Stimulated activated CD8-positive, alpha-beta memory T cell treated with anti-CD3 and anti-CD28 coated beads, Interleukin-4, amount 100 ng/mL, for 1 hour (primary cell): ENCODE measurements at places on chromosomes 12 and 14.

DNA sequence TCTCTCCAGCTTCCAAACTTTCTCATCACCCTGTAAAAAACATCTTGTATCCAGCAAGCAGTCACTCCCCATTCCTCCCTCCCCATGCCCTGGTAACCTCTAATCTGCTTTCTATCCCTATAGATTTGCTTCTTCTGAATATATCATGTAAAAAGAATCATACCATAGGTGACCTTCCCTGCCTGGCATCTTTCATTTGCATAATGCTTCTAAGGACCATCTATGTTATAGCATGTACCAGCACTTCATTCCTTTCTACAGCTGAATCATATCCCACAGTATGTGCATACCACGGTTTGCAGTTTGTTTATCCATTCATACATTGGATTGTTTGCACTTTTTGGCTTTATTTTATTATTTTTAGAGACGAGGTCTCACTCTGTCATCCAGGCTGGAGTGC, 22.9 kb upstream of the VPS37B start:
- DNase-seq, result no peak

DNA sequence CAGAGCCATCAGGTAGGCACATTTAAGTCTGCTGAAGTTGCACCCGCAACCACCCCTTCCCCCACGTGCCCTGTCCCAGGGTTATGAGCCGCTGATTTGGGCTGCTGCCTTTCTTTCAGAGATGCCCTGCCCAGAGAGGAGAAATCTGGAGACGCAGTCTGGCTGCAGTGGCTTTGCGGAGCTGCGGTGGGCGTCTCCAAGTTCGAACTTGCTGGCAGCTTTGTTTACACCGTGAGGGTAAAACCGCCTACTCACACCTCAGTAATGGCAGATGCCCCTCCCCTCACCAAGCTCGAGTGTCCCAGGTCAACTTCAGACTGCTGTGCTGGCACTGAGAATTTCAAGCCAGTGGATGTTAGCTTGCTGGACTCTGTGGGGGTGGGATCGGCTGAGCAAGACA, 14.7 kb downstream of the PTCSC3 start:
- no peak for DNase-seq

DNA sequence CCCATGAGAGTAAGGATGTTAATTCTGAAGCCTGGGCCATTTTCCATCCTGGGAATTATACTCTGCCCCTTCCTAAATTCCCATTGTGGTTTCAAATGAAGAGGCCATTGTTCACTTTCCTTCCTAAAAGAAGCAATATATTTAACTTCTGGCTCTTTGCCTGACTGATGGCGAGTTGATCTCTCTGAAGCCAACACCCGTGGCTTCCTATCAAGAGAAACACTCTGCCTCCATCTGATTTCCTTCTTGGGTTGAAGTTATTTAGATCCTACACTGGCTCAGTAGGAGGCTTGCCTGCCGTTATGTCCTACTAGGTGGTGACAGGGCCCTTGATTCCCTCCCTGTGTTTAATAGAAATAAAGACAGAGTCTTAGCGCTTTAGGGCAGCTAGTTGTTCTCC, 97.4 kb downstream of the PRKCH start:
- no peak for DNase-seq

GRCh38 chr14:96889091-96889490, 91.9 kb downstream of the VRK1 start:
- no peak for DNase-seq

DNA sequence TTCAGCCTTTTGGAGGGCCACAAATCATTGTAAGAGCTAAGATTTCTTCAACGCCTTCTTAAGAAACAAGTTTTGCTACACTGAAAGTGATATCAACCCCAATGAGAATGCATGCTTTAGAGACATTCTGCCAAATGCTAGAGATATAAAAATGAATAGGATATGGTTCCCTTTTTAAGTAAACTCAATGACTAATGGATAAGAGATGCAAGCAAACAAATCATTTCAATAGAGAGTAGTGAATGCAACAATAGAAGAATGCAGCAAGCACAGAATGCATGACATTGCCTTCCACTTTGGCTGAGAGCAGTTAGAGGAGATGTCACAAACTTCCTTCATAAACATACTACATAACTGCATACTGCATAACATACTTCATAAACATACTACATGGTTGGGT, 116.4 kb downstream of the PDZRN4 start:
- DNase-seq, result no peak

DNA sequence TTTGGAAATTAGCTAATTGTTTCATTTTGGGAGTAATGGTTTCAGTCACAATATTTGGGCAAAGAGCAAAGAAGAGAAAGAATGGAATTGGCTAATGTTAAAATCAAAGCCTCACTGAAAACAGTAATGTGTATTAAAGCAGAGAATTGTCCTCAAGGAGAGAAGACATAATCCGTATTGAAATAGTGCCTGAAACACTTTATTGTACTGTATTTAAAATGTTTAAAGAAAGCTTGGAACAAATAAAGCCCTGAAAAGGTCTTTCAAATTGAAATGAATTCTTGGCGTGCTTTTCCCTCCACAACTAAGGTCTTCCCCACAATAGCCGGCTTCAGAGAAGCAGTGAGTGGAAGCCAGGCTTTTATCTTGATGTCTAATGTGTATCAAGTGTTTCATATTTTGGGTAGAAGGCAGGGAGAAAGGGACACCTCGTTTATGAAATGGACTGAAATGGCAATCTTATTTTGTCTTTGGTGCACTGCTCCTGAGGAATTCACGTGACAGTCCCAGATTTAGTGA, 212.9 kb upstream of the CRY1 start:
- DNase-seq, result no peak

DNA sequence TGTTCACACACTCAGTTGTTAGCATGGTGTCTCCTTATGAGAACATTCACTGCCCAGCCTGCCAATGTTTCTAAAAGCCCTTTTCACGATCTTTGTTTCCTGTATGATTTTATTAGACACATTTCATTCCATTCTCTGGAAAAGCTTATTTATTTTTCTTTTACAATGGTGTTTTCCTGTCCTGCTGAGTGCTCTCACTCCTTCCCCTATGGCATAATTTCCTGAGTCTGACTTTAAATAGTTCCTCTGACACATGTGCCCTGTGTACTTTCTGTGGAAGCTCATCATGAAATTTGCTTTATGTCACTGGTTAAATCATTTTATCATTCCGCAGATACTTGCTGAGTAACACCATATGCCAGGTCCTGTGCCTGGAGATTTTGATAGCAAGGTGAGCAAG, 612.0 kb downstream of the FLRT2 start:
- DNase-seq, result no peak

DNA sequence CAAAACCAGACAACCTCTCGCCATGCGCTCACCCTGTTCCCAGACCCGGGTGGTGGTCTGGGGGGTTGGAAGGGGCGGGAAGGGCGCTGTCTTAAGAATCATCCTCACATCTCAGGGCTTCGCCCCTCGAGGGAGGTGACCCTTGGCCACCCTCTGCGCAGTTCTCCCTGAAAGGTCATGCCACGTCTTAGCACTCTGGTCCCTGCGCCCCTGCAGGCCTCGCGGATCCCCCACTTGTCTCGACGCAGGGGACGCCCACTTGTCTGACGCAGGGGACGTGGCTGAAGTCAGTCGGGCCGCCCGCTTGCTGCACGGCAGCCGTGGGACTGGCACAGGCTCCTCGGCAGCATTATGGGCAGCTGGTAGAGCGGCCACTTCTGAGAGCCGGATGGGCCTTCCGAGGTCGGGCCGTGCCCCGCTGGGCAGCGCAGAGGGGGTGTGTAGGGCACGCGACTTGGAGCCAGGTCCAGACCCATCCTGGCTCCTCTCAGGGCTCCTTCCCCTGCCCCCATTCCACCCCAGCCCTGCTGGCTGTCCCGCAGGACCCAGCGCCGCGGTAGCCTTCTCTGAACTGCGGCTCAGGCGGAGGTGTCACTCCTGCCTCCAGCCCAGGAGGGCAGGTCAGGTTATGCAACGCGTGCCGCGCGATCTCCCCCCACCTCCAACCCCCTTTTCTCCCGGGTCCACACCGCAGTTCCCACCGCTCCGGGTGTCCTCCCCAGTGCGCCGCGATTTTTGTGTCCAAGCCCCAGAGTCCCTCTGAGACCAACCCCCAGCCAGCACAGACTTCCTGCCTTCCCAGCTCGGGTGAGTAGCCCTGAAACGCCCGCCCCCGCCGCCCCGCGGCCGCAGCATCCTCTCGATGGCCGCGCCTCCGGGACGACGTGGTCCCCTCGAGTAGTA, 40.9 kb upstream of the CAPRIN2 start:
- no peak for DNase-seq
